ENCODE measurements at places on chromosomes 1 and 21. TPM values are rescaled to one million over a fixed set of nuclear protein-coding genes. Genes with fewer than 3 reads are reported as not detected.

- H3K4me3 ChIP-seq: no peak overlapping the region
- H3K36me3 ChIP-seq: no peaks in the 10 kb centered on the region
- DNase-seq: no peak
- no peaks in the 10 kb centered on the region for H3K27me3 ChIP-seq
- H3K27ac ChIP-seq: no peak overlapping the region
- no peaks in the 10 kb centered on the region for H3K4me1 ChIP-seq
Observed at GRCh38 chr1:49226758-49227157, 450.1 kb upstream of the BEND5 start.

DNA sequence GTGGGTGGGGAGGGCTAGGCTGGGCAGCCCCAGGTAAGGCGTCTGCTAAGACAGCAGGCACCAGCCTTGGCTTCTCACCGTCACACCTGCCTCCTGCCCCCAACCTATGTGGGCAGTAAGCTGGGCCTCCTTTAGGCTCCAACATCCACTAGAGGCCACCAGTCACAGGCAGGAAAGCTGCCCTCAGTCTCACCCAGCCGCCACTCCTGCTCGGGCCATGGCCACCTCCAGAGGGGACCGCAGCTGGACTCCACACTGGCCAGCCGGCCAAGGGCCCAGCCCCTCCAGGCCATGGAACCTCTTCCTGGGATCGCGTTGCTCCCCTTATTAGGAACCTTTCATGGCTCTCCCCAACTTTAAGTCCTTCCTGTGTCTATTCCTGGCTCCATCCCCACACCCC lies 74.5 kb downstream of the MRPL37 start:
- peaks cover 4% of the 10 kb centered on the region for H3K36me3 ChIP-seq
- H3K27me3 ChIP-seq: peaks cover 5% of the 10 kb centered on the region
- H3K4me1 ChIP-seq: peaks cover 65% of the 10 kb centered on the region
- DNase-seq: no peak
- H3K27ac ChIP-seq: peak overlapping the region; percentile 88
- H3K4me3 ChIP-seq: no peak overlapping the region

GRCh38 chr1:94873520-94874351 lies 53.2 kb downstream of the CNN3 start:
- H3K36me3 ChIP-seq: no peaks in the 10 kb centered on the region
- no peak overlapping the region for H3K27ac ChIP-seq
- DNase-seq: no peak
- H3K27me3 ChIP-seq: peaks cover 5% of the 10 kb centered on the region
- H3K4me3 ChIP-seq: no peak overlapping the region
- peaks cover 39% of the 10 kb centered on the region for H3K4me1 ChIP-seq

- H3K27me3 ChIP-seq: peaks cover 15% of the 10 kb centered on the region
- H3K4me1 ChIP-seq: no peaks in the 10 kb centered on the region
- no peak overlapping the region for H3K27ac ChIP-seq
- no peak for DNase-seq
Observed at GRCh38 chr1:181430015-181430885, 53.1 kb upstream of the CACNA1E start.

DNA sequence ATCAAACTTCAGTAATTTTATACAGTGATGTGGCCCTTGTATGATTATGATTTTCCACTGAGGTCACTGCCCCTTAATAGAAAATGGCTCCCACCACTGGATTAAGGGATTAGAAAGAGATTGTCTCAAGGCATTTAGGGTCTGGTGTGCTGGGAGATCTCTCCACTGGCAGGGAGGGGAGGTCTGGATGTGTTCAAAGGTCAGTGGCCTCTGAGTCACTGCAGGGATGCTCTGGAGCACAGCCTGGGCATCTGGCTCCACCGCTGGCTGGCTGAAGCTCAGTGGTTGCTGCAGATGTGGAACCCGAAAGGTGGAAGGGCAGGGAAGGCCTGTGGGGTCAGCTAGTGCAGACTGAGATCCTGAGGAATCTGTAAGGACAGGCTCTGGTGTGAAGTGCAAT lies 18.3 kb upstream of the CHI3L1 start:
- H3K4me1 ChIP-seq: peaks cover 27% of the 10 kb centered on the region
- H3K4me3 ChIP-seq: no peak overlapping the region

GRCh38 chr1:2920421-2921015 lies 100.7 kb upstream of the ACTRT2 start:
- no peak overlapping the region for H3K4me3 ChIP-seq
- peaks cover 16% of the 10 kb centered on the region for H3K36me3 ChIP-seq
- no peak for DNase-seq
- peaks cover 3% of the 10 kb centered on the region for H3K27me3 ChIP-seq
- no peak overlapping the region for H3K27ac ChIP-seq

DNA sequence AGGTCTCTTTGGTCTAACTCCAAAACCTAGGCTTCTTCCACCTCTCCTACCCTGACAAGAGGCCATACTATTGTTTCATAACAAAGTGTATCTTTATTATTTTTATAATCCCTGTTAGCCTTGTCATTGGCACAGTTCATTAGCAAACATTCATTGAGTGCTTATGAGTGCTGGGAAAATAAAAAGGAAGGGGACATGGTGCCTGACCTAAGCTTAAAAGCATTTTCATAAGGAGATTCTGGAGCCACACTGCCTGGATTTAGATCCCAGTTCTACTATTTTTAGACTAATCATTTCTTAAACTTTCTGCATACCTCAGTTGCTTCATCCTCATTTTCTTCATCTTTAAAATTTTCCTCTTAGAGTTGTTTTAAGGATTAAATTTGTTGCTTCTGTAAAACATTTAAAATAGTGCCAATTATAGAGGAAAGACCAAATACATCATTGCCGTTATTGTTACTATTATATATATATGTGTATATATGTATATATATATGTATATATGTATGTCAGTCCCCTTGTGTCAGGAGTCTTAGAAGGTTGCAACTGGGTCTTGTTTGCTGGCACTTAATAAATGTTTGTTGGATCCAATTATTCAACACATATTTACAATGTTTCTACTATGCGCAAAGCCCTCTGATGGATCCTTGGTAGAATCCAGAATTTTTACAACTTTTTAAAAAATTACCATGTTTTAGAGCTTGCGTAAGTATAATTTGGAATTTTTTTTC lies 250.9 kb upstream of the SGIP1 start:
- no peaks in the 10 kb centered on the region for H3K27me3 ChIP-seq
- H3K4me1 ChIP-seq: peaks cover 42% of the 10 kb centered on the region
- DNase-seq: peak; percentile 28

DNA sequence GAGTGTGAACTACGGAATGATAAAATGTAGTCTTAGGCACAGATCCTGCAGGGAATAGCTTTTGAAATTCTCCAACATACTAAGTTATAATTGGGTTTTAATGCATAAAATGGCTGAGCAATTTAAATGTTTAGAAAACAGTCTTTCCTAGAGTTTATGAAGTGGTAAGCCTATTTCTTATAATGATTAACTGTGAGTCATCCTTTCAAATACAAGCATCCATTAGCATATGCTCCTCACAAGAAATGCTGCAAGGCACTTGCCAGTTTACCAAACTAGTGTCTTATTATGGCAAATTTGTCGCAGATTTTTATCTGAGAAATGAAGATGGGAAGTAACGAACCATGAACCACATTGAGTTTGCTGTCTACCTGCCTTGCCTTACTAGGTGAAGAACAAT lies 101.3 kb upstream of the ESRRG start:
- H3K27me3 ChIP-seq: no peaks in the 10 kb centered on the region
- H3K36me3 ChIP-seq: no peaks in the 10 kb centered on the region
- no peak overlapping the region for H3K27ac ChIP-seq
- H3K4me3 ChIP-seq: no peak overlapping the region
- no peaks in the 10 kb centered on the region for H3K4me1 ChIP-seq
- DNase-seq: no peak

DNA sequence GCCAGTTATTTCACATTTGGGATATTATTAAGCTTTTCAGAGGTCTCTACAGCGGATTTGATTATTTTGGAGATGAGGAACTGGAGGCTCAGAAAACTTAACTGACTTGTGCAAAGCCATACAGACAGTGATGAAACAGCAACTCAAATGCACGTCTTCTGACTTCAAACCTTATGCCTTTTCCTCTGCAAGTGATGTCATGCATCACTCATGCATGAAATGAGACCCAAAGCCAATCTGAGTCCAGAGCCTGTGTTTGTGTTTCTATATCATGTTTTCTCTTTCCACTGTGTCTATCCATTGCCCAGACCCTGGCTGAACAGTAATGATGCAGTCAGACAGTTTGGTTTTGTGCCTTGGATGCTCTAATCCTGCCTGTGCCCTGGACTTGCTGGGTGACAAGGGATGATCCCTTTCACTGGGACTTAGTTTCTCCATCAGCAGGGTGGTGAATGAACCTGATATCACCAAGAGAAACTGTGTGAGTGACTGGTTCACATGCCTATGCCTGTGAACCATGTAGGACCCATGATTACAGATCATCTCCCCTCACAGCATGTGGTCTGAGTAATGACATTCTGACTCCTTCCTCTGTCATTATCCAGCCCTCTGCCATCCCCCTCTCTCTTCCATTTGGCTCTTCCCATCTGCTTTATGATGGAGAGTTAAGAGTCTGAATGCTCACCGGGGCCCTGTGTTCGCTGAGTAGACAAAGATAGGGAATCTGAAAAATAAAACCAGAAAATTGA lies 33.4 kb downstream of the SLAMF6 start:
- no peaks in the 10 kb centered on the region for H3K27me3 ChIP-seq
- no peaks in the 10 kb centered on the region for H3K36me3 ChIP-seq

DNA sequence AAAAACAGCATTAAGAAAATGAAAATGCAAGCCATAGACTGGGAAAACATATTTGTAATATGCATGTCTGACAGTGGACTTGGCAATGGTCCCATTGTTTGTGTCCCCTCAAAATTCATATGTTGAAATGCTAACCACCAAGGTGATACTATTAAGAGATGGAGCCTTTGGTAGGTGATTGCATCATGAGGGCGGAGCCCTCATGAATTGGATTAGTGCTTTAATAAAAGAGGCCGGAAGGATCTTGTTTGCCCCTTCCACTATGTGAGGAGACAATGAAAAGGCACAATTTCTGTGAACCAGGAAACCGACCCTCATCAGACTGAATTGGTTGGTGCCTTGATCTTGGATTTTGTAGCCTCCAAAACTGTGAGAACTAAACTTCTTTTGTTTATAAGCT lies 232.3 kb downstream of the GPR52 start:
- no peak for DNase-seq
- no peak overlapping the region for H3K4me3 ChIP-seq
- no peaks in the 10 kb centered on the region for H3K27me3 ChIP-seq
- peaks cover 7% of the 10 kb centered on the region for H3K4me1 ChIP-seq
- H3K27ac ChIP-seq: no peak overlapping the region

DNA sequence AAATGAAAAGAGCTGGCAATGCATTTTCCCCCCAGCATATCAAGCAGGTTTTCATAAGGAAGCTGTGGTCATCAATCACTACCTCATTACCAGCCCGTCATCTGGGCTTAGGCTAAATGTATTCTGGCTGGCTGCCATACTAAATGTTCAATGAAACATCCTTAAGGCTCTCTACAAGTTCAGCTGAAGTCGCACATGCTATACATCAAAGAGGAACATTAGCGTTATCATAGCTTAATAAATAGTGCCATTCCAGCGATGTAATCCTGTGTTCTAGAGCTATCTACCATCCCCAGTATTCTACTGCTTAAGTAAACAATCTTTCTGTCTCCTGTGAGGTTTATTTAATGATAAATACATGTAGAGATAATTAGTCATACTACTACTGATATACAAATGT lies 288.8 kb downstream of the DPYD start:
- peaks cover 19% of the 10 kb centered on the region for H3K4me1 ChIP-seq
- H3K4me3 ChIP-seq: no peak overlapping the region
- DNase-seq: peak; percentile 6
- H3K27ac ChIP-seq: no peak overlapping the region

GRCh38 chr21:43727519-43728153 lies 8.7 kb downstream of the PDXK start:
- no peak for DNase-seq
- peak overlapping the region; percentile 89 for H3K4me3 ChIP-seq

DNA sequence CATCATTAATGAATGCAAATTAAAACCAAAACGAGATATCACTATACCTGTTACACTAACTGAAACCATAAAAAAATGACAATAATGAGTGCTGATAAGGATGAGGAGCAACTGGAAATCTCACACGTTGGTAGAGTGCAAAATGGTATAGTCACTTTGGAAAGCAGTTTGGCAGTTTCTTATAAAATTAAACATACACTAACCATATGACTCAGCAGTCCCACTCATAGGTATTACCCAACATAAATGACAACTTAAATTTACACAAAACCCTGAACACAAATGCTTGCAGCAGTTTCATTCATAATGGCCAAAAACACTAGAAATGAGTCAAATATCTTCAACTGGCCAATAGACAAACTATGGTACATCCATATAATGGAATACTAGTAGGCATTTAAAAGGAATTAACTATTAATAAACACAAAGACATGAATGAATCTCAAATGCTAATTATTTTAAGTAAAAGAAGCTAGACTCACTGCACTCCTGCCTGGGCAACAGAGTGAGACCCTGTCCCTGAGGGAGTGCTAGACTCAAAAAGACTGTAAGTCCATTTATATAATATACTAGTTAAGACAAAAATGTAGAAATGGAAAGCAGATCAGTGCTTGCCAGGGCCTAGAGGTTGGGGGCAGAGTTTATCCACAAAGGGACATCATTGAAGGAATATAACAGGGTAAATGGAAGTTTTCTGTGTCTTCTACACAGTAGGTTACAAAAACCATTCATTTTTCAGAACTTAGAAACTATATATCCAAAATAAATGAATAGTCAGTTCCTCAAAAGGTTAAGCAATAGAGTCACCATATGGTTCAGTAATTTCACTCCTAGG lies 77.4 kb downstream of the EIF4G3 start:
- peaks cover 59% of the 10 kb centered on the region for H3K36me3 ChIP-seq
- H3K4me1 ChIP-seq: peaks cover 15% of the 10 kb centered on the region
- no peak overlapping the region for H3K4me3 ChIP-seq
- peak; percentile 58 for DNase-seq
- peaks cover 5% of the 10 kb centered on the region for H3K27me3 ChIP-seq

- H3K27ac ChIP-seq: no peak overlapping the region
- no peaks in the 10 kb centered on the region for H3K4me1 ChIP-seq
- DNase-seq: no peak
- peaks cover 10% of the 10 kb centered on the region for H3K36me3 ChIP-seq
- H3K27me3 ChIP-seq: peaks cover 22% of the 10 kb centered on the region
Observed at GRCh38 chr1:94362466-94363058, 55.6 kb upstream of the ABCD3 start.

- H3K27ac ChIP-seq: no peak overlapping the region
- no peaks in the 10 kb centered on the region for H3K36me3 ChIP-seq
- H3K4me3 ChIP-seq: no peak overlapping the region
- H3K4me1 ChIP-seq: no peaks in the 10 kb centered on the region
Observed at GRCh38 chr1:207414606-207415108, 39.5 kb upstream of the CR2 start.

Gene KCNJ9
- not detected for total RNA-seq

Gene SPRR2A
- total RNA-seq: not detected

Gene FAM151A
- not detected for total RNA-seq

Gene SLC22A15
- 4.7 TPM for total RNA-seq

Gene CLCC1
- total RNA-seq: 40.3 TPM

Gene FCRLA
- total RNA-seq: 4.0 TPM

Gene PTGS2
- total RNA-seq: 58.3 TPM

Gene RAB42
- not detected for total RNA-seq

All from HFFc6 (cell line).